Vein endothelial cell (primary cell): ENCODE measurements at places on chromosomes 12 and 14. TPM values are rescaled to one million over a fixed set of nuclear protein-coding genes. Genes with fewer than 3 reads are reported as not detected.

Gene RAPGEF3
- 43.8 and 45.7 TPM in 2 replicates for total RNA-seq

Gene AMN
- 0.10 and 0.33 TPM in 2 replicates for total RNA-seq

Gene PLCZ1
- 0.38 TPM in 1 of 2 replicates, not detected in the other for total RNA-seq

Gene HEBP1
- 14.0 and 14.7 TPM in 2 replicates for total RNA-seq

Gene FRMD6
- total RNA-seq, result 192 and 202 TPM in 2 replicates

Gene DNAL1
- total RNA-seq, result 5.2 and 7.5 TPM in 2 replicates
